ENCODE measurements at places on chromosomes 6 and 20. TPM values are rescaled to one million over a fixed set of nuclear protein-coding genes. Genes with fewer than 3 reads are reported as not detected.

RTEL1 gene
- 4.8 TPM for total RNA-seq

SCRT2 gene
- total RNA-seq: not detected

- no peak overlapping the region for H3K27ac ChIP-seq
- peaks cover 6% of the 10 kb centered on the region for H3K36me3 ChIP-seq
- no peaks in the 10 kb centered on the region for H3K27me3 ChIP-seq
- H3K4me3 ChIP-seq: no peak overlapping the region
Measured at GRCh38 chr6:8082954-8083858, 19.0 kb upstream of the BLOC1S5 start.

GRCh38 chr20:17872959-17873358 lies 95.6 kb downstream of the SNX5 start:
- H3K27ac ChIP-seq: no peak overlapping the region
- H3K4me3 ChIP-seq: no peak overlapping the region
- H3K27me3 ChIP-seq: no peaks in the 10 kb centered on the region
- DNase-seq: no peak

WFDC10B gene
- not detected for total RNA-seq

GRCh38 chr6:105484238-105485161 lies 81.6 kb upstream of the PREP start:
- H3K36me3 ChIP-seq: no peaks in the 10 kb centered on the region
- H3K27me3 ChIP-seq: no peaks in the 10 kb centered on the region
- no peak overlapping the region for H3K4me3 ChIP-seq
- DNase-seq: no peak
- H3K4me1 ChIP-seq: peaks cover 19% of the 10 kb centered on the region

MAP7 gene
- 1.0 TPM for total RNA-seq

FAM110A gene
- total RNA-seq: 5.7 TPM

- H3K4me3 ChIP-seq: no peak overlapping the region
- H3K36me3 ChIP-seq: no peaks in the 10 kb centered on the region
Measured at GRCh38 chr6:101482606-101483005, 89.1 kb downstream of the GRIK2 start.

DNA sequence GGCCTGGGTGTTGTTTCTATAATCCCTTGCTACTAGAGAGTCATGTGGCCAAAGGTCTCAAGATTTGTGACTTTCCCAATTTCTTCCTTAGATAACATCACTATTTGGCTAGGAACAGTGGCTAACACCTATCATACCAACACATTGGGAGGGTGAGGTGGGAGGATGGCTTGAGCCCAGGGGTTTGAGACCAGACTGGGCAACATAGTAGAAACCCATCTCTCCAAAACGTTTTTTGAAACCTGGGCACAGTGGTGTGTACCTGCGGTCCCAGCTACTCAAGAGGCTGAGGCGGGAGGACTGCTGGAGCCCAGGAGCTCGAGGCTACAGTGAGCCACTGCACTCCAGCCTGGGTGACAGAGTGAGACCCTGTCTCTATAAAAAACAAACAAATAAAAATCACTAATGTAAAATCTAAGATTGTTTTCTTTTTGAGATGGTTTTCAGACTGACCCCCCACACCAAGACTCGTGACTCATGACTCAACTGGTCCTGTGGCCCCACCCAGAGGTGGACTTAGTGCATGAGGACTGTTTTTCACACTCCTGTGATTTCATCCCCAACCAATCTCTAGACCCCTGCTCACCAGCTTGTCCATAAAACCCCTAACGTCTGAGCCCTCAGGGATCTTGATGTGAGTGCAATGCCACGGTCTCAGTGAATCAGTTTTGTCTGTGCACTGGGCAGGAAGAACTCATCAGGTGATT lies 48.3 kb upstream of the KIF16B start:
- H3K4me1 ChIP-seq: no peaks in the 10 kb centered on the region
- no peaks in the 10 kb centered on the region for H3K27me3 ChIP-seq
- no peak overlapping the region for H3K4me3 ChIP-seq
- no peak overlapping the region for H3K27ac ChIP-seq
- DNase-seq: no peak

- H3K4me1 ChIP-seq: peaks cover 19% of the 10 kb centered on the region
- no peak overlapping the region for H3K4me3 ChIP-seq
- peaks cover 24% of the 10 kb centered on the region for H3K36me3 ChIP-seq
- H3K27ac ChIP-seq: peak overlapping the region; percentile 12
Measured at GRCh38 chr6:112204350-112204706, 50.0 kb downstream of the LAMA4 start.

CFAP61 gene
- total RNA-seq: 1.9 TPM

GRCh38 chr6:19153981-19154295 lies 683.2 kb upstream of the ID4 start:
- H3K27me3 ChIP-seq: no peaks in the 10 kb centered on the region
- no peaks in the 10 kb centered on the region for H3K36me3 ChIP-seq
- H3K4me3 ChIP-seq: no peak overlapping the region

DNA sequence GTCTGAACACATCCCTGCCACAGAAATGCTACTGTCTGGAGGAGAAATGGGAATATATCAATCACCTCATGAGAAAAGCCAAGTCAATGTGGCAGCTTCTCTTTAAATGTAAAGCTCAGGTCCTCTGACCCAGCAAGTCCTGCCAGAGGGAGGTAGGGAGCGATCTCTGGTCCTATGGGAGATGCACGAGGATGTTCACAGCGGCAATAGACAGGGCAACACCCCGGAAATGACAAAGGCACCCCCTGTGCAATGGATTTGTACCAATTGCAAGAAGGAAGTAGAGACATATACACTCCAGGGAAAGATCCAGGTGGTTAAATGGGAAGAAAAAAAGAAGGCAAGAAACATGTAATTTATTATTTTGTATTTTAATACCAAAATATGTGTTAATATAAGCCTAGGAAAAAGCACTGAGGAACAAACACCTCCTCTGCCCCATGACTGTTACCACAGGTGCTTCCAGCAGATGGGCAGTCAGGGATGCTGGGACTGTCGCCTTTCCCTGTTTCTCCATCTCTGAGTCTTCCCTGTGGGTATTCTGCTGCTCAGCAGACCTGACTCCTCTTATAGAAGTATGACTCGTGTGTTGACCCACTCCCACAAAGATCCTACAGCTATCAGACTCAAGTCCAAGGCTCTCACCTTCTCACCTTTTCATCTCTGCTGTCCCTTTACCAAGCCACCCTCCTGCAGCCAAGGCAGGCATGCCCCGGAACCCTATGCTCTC lies 20.8 kb downstream of the ATP9A start:
- no peak for DNase-seq
- no peaks in the 10 kb centered on the region for H3K36me3 ChIP-seq
- H3K27me3 ChIP-seq: no peaks in the 10 kb centered on the region
- H3K27ac ChIP-seq: no peak overlapping the region

TAF8 gene
- total RNA-seq: 21.9 TPM

TMEM151B gene
- 2.6 TPM for total RNA-seq

DNA sequence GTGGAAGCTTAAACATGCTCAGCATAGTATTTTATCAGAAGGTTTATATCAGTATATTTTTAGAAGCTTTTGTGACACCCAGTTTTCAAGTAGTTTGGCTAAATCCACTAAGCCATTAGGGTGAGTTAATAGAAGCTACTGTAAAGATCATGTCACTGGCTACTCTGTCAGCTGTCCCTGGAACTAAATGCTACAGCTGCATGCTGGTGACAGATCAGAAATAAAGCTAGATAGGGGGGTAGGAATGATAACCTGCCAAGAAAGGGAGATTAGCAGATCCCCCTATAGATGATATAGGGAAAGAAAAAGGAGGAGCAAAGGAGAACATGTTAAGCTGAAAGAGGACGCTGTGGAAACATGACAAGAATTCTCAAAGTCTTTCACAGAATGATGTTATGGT lies 363.2 kb downstream of the QKI start:
- no peaks in the 10 kb centered on the region for H3K4me1 ChIP-seq
- H3K36me3 ChIP-seq: no peaks in the 10 kb centered on the region
